Astrocyte (in vitro differentiated cells and primary cell): ENCODE measurements at places on chromosomes 6 and 20. TPM values are rescaled to one million over a fixed set of nuclear protein-coding genes. Genes with fewer than 3 reads are reported as not detected.

GRCh38 chr6:1473598-1473997, 84.2 kb downstream of the FOXF2 start:
- no peak for DNase-seq
- H3K36me3 ChIP-seq = no peaks in the 10 kb centered on the region
- H3K27ac ChIP-seq = no peak overlapping the region

The THBD gene
- 14.2 and 22.7 TPM in 2 replicates for total RNA-seq

GRCh38 chr6:150735341-150735851, 130.1 kb upstream of the MTHFD1L start:
- H3K27me3 ChIP-seq = no peaks in the 10 kb centered on the region
- no peak overlapping the region for H3K4me3 ChIP-seq
- H3K36me3 ChIP-seq = no peaks in the 10 kb centered on the region
- DNase-seq = no peak
- no peak overlapping the region for H3K27ac ChIP-seq

DNA sequence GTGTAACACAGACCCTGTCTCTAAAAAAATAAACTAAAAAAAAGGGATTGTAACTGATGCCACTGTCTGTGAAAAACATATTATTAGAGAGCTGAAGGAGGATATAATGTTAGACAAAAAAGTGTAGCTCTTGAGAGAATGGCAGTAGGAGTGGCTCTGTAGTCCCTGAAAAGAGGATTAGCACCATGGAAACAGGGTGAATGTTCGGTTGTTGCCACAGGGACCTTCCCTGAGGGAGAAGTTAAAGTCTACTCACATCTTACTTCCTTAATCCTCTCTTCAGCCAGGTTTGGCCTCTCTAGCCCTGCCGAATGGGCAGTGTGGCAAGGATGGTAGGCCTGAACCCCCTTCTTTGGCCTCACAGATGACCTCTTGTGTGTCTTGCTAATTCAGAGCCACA, 12.1 kb downstream of the SCAND1 start:
- H3K4me3 ChIP-seq = no peak overlapping the region
- H3K4me1 ChIP-seq = no peaks in the 10 kb centered on the region
- H3K27me3 ChIP-seq = no peaks in the 10 kb centered on the region
- H3K36me3 ChIP-seq = peaks cover 10% of the 10 kb centered on the region
- DNase-seq = no peak

The GSTA1 gene
- 0.38 and 0.39 TPM in 2 replicates for total RNA-seq
